ENCODE measurements at places on chromosomes 2 and 18.

- no peak for DNase-seq
These were observed 292.2 kb upstream of the MC4R start for GRCh38 chr18:60664736-60665135.

DNA sequence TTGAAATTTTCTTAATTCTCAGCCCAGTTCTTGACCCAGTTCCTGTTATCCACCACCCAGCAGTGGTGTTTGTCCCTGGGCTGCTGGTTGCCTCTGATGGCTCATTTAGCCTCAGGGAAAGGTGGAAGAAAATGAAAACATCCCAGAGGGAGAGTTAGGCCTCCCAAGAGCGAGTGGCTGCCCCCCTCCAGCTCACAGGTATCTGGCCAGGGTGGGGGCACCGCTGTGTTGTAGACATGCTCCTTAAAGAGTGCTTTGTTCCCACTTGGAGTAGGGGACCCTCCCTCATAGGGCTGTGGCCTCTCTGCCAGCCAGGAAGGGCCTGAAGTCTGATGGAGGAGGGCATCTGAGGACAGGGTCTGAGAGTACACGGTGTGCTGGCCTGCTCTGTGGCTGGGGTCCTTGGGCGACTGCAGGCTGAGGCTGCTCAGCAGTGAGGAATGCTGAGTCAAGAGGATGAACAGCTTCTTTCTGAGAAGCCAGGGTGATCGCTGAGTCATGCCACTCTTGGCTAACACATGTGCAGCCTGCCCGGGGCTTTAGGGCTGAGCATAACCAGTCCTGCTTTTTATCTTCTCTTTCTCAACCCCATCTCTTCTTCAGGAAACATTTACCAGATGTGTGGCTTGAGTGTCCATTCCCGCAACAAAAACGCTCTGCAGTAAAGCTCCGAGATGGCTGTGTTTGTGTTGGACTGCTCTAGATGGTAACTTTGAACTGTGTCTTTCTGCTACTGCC, 72.3 kb downstream of the IL1R2 start:
- peak; percentile 55 for DNase-seq

DNA sequence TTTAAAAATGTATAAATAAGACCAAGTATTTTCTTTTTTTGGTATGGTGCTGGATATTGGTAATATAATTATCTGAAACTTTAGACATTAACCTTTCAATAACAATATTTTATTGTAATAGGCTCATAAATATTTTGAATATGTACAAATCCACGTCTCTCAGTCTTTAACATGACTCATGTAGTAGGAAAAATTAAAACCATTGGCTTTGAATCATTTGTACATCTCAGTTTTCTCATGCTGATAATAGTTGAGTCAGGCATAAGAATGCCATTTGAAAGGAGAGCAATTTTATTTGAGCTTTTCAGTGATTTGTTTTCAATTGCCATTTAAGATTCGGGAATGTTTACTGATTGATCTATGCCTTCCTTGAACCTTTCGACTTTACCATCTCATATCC, 364.8 kb downstream of the TGIF1 start:
- no peak for DNase-seq

- no peak for DNase-seq
These were observed 385.5 kb downstream of the SETBP1 start for GRCh38 chr18:45066210-45066609.

- DNase-seq: no peak
These were observed 8.6 kb downstream of the SPR start for GRCh38 chr2:72895759-72896281.

GRCh38 chr18:37452015-37452414, 113.6 kb downstream of the CELF4 start:
- no peak for DNase-seq

DNA sequence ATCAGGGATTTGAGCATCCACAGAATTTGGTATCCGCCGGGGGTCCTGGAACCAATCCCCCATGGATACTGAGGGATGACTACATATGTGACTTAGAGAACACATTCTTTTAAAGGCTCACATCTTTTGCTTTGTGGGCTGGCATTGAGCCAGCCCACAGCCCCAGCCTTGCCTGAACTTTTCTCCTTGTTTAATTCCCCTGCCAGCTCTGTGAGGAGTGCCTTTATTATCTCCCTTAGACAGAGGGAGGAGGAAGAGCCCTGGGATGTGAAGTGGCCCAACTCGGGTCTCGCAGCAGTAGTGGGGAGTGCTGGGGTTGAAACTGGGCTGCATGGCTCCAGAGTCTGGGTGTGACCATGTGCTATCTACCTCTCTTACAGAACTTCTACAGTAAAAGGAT, 7.6 kb downstream of the TTC39C start:
- DNase-seq: no peak

DNA sequence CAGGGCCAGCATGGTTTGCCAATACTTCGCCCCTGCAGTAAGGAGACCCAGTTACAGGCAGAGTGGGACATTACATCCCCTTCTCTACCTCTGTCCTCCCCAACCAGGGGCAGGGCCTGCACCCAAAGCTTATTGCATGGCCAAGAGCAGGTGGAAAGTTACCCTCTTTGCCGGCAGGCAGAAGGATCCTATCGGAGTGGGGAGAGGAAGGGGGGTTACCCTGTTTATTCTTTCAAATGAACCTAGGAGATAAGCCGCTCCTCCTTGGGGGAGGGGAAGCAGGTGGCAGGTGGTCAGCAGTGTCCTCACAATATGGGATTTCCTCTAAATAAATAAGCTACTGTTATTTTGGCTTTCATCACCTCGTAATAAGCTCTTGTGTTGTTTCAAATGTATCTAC, 53.9 kb downstream of the SPATS2L start:
- DNase-seq: no peak

- no peak for DNase-seq
These were observed 118.6 kb downstream of the LYPD6 start for GRCh38 chr2:149449017-149449416.

DNA sequence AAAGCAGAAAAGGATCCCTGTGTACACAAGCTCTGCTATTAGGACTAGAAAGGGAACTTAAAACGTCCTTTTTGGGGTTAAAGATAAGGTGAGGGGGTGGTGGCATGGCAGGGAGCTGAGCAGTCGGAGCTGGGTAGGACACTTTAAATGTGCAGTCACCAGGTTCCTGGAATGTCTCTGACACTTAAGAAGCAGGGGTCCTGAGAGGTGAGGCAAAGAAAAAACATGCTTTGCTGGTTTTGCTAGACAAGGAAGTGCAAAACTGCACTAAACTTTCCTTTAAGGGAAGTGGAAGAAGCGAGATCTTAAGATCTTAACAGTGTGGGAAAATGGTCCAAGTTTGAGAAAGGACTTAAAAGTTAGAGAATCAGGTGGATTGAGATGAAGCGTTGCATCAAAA, 99.5 kb upstream of the MAP3K20 start:
- DNase-seq: no peak

DNA sequence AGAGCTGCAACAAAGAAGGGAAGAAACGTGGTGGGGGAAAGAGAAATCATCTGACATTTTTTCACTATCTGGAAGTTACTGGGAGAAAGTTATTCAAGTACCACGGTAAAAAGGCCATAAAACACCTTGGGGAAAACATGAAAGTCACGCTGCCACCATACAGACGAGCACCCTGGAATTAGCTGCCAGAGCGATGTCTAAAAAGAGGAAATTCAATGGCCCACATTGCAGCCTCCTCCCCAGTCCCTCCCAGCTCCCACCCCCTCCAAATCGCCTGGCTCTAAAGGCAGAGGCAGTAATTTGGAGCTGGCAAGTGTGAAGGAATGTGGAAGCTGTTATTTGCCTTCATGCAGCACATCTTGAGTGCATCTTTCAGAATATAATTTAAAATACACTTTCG, 192.0 kb downstream of the ALK start:
- DNase-seq: no peak

- DNase-seq: no peak
These were observed 50.1 kb downstream of the PPM1B start for GRCh38 chr2:44218771-44219170.

GRCh38 chr18:25457126-25457525, 105.2 kb upstream of the ZNF521 start:
- DNase-seq: no peak

DNA sequence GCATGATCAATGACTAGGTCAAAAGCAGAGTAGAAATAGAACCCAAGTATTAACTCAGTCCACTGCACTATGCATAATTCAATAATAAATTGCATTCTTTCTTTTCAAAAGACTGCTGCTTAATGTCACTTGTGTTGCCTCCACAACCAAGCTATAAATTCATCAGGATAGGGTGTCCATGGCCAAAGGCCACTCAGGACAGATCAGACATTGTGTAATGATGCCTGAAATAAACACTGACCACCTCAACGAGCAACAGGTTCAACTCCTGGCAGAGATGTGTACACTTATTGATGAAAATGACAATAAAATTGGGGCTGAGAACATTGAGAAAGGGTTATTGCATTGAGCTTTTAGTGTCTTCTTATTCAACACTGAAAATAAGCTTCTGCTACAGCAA, 194.5 kb upstream of the SPOPL start:
- DNase-seq: no peak

- DNase-seq: no peak
These were observed 556 bp downstream of the CYRIA start for GRCh38 chr2:16664809-16665747.

DNA sequence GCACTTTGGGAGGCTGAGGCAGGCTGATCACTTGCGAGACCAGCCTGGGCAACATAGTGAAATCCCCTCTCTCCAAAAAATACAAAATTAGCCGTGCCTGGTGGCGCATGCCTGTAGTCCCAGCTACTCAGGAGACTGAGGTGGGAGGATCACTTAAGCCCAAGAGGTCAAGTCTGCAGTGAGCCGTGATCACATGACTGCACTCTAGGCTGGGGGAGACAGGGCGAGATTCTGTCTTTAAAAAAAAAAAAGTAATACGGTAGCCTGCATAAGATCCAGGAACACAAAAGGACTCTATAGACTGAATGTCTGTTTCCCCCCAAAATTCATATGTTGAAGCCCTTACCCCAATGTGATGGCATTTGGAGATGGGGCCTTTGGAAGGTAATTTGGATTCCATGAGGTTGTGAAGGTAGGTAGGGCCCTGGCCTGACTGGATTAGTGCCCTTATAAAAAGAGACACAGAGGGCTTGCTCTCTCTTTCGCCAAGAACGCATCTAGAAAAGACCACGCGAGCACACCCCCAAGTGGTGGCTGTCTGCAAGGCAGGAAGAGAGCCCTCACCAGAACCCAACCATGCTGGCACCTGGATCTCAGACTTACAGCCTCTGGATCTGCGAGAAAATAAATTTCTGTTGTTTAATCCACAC, 17.0 kb downstream of the MBOAT2 start:
- no peak for DNase-seq

- no peak for DNase-seq
These were observed at the start of gene SPP2 for GRCh38 chr2:234050455-234051135. SPP2 (plus strand) TSS chr2:234050702; CDS start chr2:234050787, 85 bp downstream.

DNA sequence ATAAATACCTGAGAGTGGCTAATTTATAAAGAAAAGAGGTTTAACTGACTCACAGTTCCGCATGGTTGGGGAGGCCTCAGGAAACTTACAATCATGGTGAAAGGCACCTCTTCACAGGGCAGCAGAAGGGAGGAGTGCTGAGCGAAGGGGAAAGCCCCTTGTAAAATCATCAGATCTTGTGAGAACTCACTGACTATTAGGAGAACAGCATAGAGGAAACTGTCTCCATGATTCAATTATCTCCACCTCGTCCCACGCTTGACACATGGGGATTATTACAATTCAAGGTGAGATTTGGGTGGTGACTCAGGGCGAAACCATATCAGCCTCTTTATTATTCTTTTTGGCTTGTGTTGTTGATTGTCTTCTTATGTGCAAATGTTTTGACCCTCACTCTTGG, 76.2 kb downstream of the WDR7 start:
- peak; percentile 18 for DNase-seq

DNA sequence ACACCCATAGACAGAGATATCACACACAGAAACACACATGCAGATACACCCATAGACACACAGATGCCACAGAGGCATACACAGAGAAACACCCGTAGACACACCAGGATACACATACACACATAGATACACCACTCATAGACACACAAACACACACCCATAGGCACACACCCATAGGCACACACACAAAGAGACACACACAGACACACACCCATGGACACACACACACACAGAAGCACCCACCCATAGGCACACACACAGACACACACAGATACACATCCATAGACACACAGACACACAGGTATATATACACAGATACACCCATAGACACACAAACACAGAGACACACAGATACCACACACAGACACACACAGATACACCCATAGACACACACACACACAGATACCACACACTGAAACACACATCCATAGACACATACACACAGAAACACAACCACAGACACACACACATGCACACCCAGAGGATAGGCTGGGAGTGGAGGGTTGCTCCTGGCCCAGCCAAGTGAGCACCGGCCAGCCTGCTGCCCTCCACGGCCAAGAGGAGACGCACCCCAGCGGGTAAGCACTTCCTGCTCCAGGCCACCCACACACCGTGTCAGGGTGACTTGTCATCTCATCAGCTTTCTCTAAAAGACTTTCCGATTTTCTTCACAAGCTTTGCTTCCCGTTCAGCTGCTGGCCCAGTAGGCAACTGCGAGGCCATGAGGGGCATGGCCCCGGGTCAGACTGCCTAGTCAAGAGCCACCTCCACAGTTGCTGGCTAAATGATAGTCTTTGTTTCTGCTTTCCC, 14.1 kb upstream of the CNNM3 start:
- DNase-seq: peak; percentile 17

GRCh38 chr2:236205867-236206645, 37.9 kb upstream of the GBX2 start:
- no peak for DNase-seq

- DNase-seq: no peak
These were observed 41.3 kb downstream of the C18orf63 start for GRCh38 chr18:74356959-74357358.

GRCh38 chr2:61205132-61205531, 43.1 kb downstream of the C2orf74 start:
- DNase-seq: no peak

GRCh38 chr18:23765931-23766330, 76.7 kb downstream of the LAMA3 start:
- DNase-seq: no peak

Data from stimulated activated CD4-positive, alpha-beta T cell treated with anti-CD3 and anti-CD28 coated beads, TNF-alpha, amount 100 ng/mL, for 24 hours (primary cell).